ENCODE measurements at places on chromosomes 11 and 22.
A peak's percentile ranks its signal among the peaks of the same experiment; 100 is the strongest.

DNA sequence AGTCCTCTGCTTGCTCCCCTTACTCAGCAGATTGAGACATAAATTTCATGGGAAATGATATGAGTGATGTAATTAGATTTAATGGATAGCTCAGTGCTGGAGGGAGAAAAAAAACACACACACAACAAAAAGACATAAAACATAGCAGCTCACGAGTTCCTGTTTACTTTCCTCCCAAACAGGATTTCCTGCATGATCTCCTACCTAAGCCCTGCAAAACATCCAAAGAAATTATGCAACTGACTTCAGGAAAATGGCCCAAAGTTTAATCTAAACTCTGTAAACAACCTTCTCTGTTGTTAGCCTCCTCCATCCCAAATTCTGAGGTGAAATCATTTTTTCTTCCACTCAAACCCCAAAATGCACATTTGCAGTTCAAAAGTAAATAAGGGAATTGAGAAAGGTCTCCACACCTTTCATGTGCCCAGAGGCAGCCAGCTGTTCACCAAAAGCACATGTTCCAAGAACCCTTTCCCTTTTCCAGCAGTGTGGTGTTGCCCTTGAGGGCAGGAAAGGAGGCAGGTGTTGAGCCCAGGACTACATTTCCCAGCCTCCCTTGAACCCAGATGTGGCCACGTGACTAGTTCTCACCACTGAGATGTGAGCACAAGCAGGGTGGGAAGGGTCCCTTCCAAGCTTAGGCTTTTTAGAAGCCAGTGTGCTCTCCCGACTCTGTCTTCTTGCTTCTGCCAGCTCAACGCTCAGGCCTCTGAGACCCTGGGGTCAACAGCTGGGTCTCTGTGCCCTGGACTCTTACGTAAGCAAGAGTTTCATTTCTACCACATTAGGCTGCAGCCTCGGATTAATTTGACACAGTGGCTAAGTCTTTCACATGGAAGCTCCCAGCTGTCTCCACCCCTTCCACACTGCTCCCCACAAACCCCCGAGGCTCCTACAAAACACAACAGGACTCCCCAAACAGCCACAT lies 301.2 kb downstream of the CTTN start:
- DNase-seq: no peak

GRCh38 chr11:62842171-62842741 lies 2.9 kb upstream of the WDR74 start:
- DNase-seq: no peak

- peak; percentile 14 for DNase-seq
These were observed 16.1 kb upstream of the OR51M1 start for GRCh38 chr11:5367448-5368074.

GRCh38 chr11:10887307-10887706 lies 29.5 kb upstream of the ZBED5 start:
- no peak for DNase-seq

DNA sequence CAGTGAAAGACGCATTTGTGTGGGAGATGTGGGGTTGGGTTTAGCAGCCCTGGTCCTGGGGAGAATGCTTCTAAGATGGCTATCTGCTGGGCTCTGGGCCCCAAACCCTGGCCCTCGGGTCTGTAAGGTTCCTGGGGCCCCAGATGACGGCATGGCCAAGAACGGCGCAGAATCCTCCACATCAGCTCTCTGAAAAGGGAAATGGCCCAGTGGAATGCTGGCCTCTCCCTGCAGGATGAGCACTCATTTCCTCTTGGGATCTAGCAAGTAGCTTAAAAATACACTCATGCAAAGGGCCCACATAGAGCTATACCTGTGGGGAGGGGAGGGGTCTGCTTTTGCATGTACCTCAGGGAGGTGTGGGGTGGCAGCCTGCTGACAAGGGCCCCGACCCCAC lies 37.5 kb upstream of the LINC01488 start:
- DNase-seq: peak; percentile 56

- DNase-seq: no peak
These were observed 54.2 kb downstream of the IRAG1 start for GRCh38 chr11:10639350-10639749.

GRCh38 chr11:100883830-100884229 lies 196.7 kb downstream of the ARHGAP42 start:
- no peak for DNase-seq

- DNase-seq: no peak
These were observed 42.0 kb downstream of the MS4A2 start for GRCh38 chr11:60130496-60130895.

- DNase-seq: no peak
These were observed 1.1 kb downstream of the NPAT start for GRCh38 chr11:108221371-108221770.

GRCh38 chr11:117606211-117606610 lies 190.8 kb downstream of the DSCAML1 start:
- no peak for DNase-seq

DNA sequence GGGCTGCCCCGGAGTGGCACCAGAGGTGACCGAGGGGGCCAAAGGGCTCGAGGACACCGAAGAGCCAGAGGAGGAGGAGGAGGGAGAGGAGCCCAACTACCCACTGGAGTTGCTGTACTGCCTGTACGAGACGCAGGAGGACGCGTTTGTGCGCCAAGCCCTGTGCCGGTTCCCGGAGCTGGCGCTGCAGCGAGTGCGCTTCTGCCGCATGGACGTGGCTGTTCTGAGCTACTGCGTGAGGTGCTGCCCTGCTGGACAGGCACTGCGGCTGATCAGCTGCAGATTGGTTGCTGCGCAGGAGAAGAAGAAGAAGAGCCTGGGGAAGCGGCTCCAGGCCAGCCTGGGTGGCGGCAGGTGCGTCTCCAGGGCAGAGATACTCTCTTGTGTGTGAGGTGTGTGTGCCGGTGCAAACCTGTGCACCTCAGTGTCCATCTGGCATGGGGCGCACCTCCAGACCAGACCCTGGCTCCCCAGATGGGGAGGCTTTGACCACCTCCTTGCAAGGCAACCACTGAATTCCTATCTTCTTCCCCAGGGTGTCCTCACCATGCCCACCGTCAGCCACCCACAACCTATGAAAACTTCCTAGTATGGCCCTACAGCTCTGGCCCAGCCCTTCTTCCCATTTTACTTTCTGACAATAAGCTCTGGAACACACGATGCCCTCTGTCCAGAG lies 3.4 kb downstream of the NLRP6 start:
- no peak for DNase-seq

- DNase-seq: no peak
These were observed 891.3 kb downstream of the BRD1 start for GRCh38 chr22:48936391-48936790.

DNA sequence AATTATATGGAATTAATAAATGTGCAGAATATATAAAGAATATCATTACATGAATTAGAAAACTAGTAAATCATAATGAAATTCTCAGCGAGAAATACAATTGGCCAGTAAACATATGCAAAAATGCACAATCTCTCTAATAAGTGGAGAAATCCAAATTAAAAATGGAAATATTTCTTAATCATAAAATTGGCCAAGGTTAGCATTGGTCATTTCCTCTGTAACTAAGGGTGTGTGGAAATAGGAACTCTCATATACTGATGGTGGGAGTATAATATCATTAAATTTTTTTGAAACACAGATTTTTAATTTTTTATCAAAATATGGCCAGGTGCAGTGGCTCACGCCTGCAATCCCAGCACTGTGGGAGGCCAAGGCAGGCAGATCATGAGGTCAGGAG lies 7.6 kb upstream of the ZNF74 start:
- no peak for DNase-seq

DNA sequence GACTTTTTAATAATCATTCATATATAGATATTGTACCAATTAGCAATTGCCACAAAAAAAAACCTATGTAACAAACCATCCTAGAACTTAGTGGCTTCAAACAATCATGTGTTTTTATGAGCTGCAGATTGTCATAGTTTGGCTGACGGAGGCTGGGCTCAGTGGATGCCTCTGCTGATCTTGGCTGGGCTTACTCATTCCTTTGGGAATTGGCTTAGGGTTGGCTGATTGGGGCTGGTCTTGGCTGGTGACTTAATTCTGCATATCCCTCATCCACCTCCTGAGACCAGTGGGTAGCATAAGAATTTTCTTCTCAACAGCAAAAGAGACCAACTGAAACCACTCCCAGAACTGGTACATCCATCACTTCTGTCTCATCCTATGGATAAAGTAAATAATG lies 57.9 kb upstream of the PHF21B start:
- no peak for DNase-seq

GRCh38 chr11:128904656-128905344 lies 13.6 kb downstream of the KCNJ5 start:
- DNase-seq: peak; percentile 56

DNA sequence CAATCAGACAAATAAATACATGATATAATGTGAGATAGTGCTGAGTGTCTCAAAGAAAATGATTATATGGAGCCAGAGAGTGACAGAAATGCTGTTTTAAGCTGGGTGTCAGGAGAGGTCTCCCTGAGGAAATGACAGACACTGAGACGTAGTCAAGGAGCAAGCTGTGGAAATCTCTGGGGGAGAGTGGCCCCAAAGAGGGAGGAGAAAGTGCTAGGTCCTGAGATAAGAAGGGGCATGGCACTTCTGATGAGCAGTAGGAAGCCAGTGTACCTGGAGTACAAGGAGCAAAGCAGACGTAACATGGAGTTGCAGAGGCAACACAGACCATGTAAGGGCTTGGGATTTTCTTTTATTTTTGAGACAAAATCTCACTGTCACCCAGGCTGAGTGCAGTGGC lies 38.8 kb downstream of the ZNF202 start:
- no peak for DNase-seq

DNA sequence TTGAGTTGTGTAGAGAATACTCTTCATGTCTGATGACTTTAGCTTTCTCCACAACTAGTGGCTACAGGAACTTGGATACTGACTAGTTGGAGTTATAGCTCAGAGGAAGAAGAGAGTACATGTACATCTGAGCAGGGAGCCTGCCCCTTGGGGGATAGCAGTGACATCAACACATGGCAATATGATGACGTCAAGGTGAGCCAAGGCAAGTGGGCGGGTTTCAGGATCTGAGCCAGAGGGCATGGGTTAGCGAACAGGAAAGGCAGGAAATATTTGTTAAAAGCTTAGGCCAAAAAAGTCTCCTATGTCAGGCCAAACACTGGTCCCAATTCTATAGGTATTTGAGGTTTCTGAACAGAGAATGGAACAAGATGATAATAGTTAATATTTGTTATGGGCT lies 42.0 kb upstream of the HORMAD2 start:
- peak; percentile 27 for DNase-seq

Measured in hepatic stellate cell (primary cell).